Activated CD8-positive, alpha-beta memory T cell treated with anti-CD3 and anti-CD28 coated beads, Interleukin-2, amount 50 U/mL, for 4 hours (primary cell): ENCODE measurements at places on chromosomes 11 and 22.

GRCh38 chr11:122213171-122213570 lies 97.2 kb upstream of the BLID start:
- no peak for DNase-seq

DNA sequence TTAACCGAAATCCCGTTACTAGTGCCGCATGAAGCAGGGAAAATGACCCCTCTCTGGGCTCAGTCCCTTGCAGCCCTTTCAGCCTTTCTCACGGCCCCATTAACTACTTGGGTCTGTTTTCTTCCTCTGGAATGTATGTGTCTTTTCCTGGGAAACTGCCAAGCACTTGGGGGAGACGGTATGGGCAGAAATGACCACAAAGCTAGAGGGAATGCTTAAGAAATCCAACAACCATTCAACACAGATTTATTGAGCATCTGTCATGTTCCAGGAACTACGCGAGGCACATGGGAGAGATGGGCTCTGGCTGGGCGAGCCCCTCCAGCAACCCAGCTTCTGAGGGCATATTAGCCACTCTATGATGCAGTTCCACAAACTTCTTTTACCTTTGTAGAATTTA lies 462.6 kb downstream of the BUD13 start:
- DNase-seq: no peak

- no peak for DNase-seq
These were observed 79.0 kb downstream of the ABTB2 start for GRCh38 chr11:34278693-34279297.

- DNase-seq: no peak
These were observed 251.9 kb downstream of the ST3GAL4 start for GRCh38 chr11:126607374-126607773.

- no peak for DNase-seq
These were observed 33.4 kb upstream of the EIF3D start for GRCh38 chr22:36562261-36562835.

DNA sequence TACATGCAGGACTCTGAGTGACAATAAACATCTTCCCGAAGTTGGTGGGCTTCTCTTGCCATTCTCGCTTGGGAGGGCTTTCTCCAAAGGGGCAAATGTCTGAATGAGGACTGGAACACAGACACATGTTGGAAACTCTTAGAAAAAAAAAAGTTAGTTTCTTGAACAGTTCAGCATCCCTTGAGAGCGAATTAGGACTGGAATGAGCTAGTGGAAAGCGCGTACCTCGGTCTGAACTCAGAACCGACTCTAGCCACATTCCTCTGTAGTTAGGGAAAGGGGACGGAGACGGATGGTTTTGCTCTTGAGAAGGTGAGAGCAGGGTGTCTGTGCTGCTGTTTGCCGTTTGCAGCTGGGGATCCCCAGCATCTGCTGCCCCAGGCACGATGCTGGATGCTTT lies 517.3 kb downstream of the TBC1D22A start:
- no peak for DNase-seq

GRCh38 chr11:104855965-104856364 lies 42.3 kb downstream of the CASP12 start:
- no peak for DNase-seq

DNA sequence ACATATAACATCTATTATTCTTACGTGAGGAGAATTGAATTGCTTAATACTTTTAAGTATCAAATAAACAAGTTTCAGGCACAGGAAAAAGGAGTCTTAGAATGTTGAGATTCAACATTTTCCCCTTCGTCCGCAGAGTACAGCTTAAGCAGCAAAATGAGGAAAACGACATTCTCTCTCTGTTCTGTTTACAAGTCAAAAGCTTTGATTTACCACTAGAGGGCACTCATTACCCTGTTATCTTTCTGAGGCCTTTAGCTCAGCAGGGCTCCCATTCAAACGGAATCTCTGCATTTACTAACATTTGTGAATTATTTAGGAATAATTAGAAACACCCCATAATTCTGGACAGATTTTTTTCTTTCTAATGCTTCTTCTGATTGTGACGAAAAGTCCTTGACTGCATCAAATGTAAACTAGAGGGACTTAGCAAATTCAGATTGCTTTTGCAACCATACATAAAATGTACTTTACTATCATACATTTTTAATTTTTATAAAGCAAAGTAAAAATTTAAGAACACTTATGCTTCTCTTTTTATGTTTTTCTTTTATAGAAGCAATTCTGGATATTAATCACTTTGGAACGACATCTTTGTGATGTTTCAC lies 75.0 kb downstream of the JRKL start:
- no peak for DNase-seq

- DNase-seq: no peak
These were observed 45.6 kb downstream of the IGSF9B start for GRCh38 chr11:133911171-133911570.

DNA sequence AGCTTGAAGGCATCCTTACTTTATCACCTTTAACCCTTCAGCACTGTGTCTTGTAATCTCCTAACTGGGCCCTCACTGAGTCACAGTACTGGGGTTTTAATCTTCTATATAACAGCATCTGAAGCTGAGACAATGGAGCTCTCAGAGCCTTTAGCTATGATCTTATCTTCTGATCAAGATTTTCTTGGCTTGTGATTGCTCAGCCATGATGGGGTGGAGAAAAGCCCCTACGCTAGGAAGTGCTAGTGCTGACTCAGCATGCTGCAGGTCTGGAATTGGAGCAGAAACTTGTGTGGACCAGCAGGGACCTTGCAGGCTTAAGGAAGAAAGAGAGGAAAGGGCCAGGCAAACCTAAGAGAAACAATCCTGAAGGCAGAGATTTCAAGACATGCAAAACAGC lies 71.7 kb upstream of the EED start:
- DNase-seq: no peak

- DNase-seq: no peak
These were observed 107.5 kb downstream of the PKNOX2 start for GRCh38 chr11:125272092-125272491.

DNA sequence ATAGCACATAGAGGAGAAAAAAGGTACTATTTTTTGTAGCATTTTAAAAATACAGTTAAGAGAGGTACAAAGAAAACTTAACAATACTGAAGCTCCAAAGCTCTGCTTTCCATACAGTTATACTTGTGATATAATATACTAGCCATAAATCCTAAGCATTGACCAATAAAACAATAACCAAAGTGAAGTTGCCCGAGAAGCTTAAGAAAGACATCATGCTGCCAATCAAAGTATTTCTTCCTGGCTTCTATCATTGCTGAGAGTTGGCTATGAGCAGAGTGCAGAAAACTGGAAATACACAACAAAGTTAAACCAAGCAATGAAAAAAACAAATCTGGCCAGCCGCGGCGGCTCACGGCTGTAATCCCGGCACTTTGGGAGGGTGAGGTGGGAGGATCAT lies 84.2 kb downstream of the RBFOX2 start:
- no peak for DNase-seq

- no peak for DNase-seq
These were observed 44.6 kb downstream of the APOL1 start for GRCh38 chr22:36297568-36297967.

GRCh38 chr11:34513682-34514449 lies at the start of gene ELF5:
Gene ELF5 (minus strand): TSS chr11:34513794. CDS start chr11:34505749, 8,045 bp downstream.
- no peak for DNase-seq

DNA sequence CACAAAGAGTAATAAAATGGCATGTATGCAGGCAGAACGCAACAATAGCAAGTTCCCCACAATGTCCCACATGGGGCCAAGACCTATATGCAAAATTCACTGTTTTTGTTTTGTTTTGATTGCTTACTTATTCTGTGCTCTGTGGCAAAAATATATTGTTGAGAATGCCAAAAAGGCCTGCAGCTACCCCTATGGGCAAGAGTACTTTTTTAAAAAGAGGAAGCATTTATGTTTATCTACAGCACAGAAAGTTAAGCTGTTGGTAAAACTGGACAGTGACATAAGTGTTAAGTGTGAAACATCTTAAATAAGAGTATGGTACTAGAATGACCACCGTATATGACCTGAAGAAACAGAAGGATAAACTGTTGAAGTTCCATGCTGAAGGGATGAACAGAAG lies 301.9 kb upstream of the ZC3H12C start:
- no peak for DNase-seq

DNA sequence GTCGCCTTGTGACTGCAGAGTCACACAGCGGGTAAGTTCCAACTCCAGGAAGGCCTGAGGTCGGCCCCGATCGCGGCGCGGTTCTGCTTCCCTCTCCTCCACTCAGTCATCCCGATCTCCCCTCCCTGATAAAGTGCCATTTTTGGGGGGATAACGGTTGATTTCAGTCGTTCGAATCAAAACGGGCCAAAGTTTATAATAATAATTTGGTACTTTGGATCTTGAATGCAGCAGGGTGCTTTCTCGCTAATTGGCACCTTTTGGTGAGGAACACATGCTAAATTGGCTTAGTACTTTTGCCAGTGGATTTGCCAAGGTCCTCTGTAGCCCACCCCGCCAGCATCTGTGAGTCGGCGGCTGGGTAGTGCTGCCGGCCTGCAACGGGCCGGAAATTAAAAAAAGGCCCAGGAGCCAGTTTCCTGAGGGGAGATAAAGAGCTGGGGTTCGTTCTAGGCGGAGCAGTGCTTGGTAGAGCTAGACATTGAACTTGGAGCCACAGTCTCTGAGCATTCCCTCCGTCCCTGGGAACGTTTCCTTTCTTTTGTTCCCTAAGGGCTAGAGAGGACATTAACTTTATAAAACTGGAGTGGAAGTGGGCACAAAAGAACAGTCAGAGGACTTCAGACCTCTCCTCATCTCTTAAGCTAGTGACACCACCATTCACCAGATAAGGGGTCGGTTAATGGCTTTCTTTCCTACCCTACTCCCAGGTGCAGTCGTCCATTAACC lies 997 bp downstream of the UBE2L3 start:
- DNase-seq: no peak

GRCh38 chr22:43753688-43754087 lies 58.4 kb downstream of the EFCAB6 start:
- DNase-seq: no peak

DNA sequence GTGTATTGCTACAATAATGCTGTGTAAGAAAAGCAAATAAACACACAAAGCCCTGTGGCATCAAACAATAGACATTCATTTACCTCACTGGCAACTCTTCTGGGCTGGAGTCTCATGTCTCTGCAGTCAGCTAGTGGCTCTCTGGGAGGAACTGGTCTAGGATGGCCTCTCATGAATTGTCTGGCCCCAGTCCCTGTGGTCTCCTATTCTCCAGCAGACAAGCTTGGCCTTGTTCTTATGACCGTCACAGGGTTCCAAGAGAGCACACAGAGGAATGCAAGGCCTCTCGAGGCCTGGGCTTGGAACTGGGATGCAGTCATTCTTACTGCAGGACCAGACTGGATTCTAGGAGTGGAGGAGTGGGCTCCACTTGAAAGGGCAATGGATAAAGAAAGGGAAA lies 141.2 kb upstream of the NTM start:
- DNase-seq: no peak
